ENCODE measurements at places on chromosomes 16 and 17. TPM values are rescaled to one million over a fixed set of nuclear protein-coding genes. Genes with fewer than 3 reads are reported as not detected.

KRT31 gene
- total RNA-seq: not detected

MLYCD gene
- 2.9 TPM for total RNA-seq

UMOD gene
- total RNA-seq: not detected

IRX5 gene
- total RNA-seq: 0.21 TPM

RGS11 gene
- total RNA-seq: not detected

KRT222 gene
- total RNA-seq: not detected
